ENCODE measurements at places on chromosomes 13 and 19.

- DNase-seq, result no peak
These were observed 82.3 kb downstream of the CDADC1 start for GRCh38 chr13:49329831-49330545.

GRCh38 chr13:79289571-79289970 lies 116.5 kb downstream of the RBM26 start:
- no peak for DNase-seq

DNA sequence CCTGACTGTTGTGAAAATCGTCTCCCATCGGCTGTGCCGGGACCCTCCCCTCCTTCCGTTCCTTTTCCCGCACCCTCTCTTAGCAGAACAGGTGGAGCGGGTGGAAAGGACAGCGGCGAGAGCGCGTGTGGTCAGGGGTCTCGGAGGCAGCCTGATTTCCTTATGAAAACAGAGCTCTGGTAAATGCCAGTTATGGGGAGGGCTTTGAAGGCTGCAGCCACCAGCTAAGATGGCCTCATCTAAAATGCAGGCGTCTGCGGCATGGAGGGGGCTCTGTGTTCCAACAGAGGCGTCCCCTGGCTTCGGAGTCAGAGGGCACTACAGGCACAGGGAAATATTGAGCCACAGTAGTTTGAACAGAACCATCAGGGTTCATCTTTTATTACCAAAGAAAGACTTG lies 93.8 kb upstream of the SOX1 start:
- no peak for DNase-seq

GRCh38 chr19:46221981-46222610 lies 7.4 kb upstream of the IGFL1 start:
- no peak for DNase-seq

GRCh38 chr19:56138069-56138468 lies 3.0 kb upstream of the ZNF444 start:
- no peak for DNase-seq

- no peak for DNase-seq
These were observed 116.4 kb downstream of the TM9SF2 start for GRCh38 chr13:99617474-99618255.

DNA sequence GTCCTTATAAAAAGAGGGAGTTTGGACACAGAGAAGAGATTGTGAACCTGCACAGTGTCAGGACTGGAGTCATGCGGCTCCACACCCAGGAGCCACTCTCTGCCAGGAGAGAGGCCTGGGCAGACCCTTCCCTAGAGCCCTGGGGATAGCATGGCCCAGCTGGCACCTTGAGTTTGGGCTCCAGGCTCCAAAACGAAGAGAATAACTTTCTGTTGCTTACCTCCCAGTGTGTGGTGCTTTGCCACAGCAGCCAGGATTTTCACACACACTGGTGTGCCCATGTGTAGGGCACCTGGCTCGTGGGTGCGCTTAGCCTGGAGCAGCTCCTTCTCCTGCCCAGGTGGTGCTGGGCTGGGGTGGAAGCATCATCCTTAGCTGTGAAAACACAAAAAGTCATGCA lies 344.3 kb downstream of the TEX29 start:
- DNase-seq, result no peak

GRCh38 chr13:26977541-26977940 lies 194.1 kb downstream of the USP12 start:
- DNase-seq, result no peak

All from AG04450 (cell line).